ENCODE measurements at places on chromosomes 5 and 9.
A peak's percentile ranks its signal among the peaks of the same experiment; 100 is the strongest.

GRCh38 chr5:68114378-68115040, 101.0 kb upstream of the PIK3R1 start:
- no peak for DNase-seq

DNA sequence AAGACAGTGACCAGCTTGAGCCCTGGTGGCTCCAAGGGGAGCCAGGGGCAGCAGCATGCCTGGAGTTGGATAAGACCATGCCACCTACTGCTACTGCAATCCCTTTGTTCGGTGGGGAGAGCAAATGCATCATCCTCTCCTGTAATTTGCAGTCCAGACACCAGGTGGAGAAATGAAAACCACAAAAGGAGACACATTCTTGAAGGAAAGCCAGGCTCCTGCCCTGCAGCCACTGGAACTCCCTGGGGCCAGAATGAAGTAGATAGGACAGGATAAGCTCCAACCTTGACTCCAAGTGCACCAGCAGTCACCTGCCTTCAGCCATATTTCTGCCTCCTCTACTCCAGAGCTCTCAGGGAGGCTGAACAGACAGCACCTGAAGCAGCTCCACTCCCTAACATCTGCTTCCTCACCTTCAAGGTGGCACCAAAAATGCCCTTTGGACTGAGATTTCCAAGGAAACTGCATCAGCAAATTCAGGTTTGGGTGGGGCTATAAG, 65.1 kb upstream of the IQGAP2 start:
- no peak for DNase-seq

- no peak for DNase-seq
Observed at GRCh38 chr9:122978601-122979000, 37.8 kb downstream of the RABGAP1 start.

DNA sequence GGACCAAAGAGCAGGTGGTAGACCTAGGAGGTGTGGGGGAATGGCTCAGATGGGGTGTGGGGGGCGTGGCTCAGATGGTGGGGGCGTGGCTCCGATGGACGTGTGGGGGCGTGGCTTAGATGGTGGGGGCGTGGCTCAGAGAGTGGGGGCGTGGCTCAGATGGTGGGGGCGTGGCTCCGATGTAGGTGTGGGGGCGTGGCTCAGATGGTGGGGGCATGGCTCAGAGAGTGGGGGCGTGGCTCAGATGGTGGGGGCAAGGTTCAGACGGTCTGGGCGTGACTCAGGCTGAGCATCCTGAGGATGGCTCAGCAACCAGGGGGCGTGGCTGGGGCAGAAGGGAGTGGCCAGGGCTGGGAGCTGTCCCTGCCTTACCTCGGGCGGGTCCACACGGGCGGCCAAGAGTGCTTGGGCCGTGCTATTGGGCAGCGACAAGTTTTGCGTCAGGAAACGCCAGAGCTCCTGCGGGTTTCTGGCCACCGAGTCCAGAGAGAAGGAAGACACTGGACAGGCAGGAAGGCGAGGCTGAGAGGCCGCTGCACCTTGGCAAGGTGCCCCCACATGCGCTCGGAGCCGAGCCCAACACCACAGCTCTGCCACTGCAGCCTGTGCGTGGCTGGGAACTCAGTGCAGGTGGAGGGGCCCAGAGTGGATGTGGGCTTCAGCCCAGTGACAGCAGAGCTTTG, 5.9 kb downstream of the ABCA2 start:
- no peak for DNase-seq

- no peak for DNase-seq
Observed at GRCh38 chr5:134840811-134841210, 5.0 kb upstream of the C5orf24 start.

- DNase-seq: no peak
Observed at GRCh38 chr9:137149942-137150616, 11.1 kb downstream of the GRIN1 start.

GRCh38 chr5:120293796-120294195, 170.3 kb upstream of the PRR16 start:
- DNase-seq: no peak

DNA sequence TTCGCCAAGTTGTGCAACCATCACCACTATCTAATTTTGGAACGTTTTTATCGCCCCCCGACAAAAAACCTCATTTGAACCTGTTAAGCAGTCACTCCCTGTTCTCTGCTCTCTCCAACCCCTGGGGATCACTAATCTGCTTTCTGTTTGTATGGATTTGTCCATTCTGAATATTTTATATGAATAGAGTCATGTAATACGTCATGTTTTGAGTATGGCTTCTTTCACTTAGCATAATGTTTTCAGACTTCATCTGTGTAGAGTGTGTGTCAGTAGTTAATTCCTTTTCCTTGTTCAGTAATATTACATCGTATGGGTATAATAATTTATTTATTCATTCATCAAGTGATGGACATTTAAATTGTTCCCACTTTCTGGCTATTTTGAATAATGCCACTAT, 232.2 kb downstream of the SMARCA2 start:
- DNase-seq: no peak

- DNase-seq: no peak
Observed at GRCh38 chr5:109998208-109998607, 308.5 kb downstream of the MAN2A1 start.

DNA sequence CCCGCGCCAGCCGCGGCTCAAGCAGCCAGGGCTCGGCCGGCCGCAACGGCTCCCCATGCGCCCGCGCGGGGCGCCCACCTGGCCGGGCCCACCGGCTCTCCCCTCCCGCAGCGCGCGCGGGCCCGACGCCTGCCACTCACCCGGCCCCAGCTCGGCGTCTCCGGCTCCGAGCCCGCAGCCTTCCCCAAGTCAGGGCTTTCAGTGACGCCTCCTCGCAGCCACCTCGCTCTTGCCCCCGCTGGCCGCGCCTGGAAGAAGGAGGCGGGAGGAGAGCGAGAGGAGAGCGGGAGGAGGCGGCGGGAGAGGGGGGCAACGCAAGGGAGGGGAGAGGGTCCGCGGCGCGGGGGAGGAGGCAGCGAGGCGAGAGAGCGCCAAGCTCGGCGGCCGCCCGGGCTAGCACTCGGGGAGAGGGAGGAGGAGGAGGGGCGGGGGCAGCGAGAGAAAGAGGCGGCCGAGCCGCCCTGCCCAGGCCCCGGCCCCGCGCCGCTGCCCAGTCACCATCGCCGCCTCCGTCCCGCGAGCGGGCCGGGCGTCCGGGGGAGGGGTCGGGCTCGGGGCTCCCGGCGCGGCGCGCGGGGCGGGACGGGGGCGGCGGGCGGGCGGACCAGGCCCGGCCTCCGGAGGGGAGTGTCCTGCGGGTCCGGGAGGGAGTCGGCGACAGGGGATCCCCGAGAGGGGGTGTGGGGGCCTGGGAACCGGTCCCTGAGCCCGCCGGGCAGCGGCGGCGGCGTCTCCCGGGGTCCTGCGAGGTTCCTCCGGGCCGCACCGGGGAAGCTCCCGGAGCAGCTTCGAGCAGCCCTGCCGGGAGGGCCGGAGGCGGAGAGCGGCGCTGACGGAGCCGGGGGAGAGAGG, at the start of gene LHFPL2:
TSS of gene LHFPL2 (minus strand) at position 414 of the 852 bp plus-strand sequence. CDS start 138,559 bp downstream, outside the sequence.
- peak; percentile 25 for DNase-seq

GRCh38 chr9:97313243-97313642, 5.8 kb downstream of the CCDC180 start:
- no peak for DNase-seq

GRCh38 chr9:21473236-21473635, 8.9 kb downstream of the IFNE start:
- no peak for DNase-seq

GRCh38 chr9:127779136-127779981, 893 bp upstream of the SH2D3C start:
- DNase-seq: no peak

DNA sequence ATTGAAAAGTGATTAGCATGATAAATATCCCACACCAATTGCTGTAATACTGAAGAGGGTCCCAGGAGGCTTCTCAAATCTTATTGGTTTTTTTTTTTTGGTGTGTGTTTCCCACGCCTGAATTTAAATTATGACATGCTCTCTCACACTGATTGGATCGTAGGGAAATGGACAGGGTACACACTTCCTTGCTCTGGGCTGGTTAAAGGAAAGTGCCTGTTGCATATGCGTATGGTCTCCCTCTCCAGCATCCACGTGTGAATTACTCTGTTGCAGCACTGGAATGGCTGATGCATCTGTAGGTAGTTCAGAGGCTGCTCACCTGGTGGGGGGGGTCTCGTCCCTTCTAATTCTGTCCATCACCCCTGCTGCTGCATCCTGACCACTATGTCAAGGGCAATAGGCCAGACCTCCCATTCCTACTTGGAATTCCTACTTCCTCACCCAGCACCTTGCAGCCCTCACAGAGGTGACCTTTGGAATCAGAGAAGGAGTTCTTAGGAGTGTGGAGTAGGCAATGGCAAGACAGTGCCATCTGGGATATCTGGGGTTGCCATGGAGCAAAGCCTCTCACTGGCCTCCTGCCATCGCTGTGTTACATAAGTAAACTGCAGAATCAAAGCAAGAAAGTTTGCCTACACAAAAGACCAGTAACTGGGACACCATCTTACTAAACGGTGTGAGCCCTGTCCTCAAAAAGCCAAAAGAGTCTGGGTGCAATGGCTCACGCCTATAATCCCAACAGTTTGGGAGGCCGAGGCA, 71.4 kb upstream of the FBXW11 start:
- DNase-seq: no peak

DNA sequence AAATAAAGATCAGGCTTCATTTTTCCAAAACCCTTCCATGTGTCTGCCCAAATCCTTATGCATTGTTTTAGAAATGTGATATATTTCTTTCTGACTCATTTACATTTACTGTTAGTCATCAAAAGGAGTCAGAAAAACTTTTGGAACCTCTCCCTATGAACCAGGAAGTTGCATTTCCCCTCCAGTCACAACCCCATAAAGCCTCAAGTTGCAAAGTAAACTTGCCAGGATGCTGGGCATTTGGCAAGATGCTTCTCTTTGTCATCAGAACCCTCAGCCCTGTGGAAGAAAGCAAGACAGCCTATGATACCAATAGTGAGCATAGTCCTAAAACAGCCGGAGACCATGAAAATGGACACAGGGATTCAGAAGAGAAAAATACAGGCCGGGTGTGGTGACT, 84.2 kb downstream of the MUSK start:
- DNase-seq: no peak

- DNase-seq: no peak
Observed at GRCh38 chr5:53069626-53070025, 39.9 kb downstream of the MOCS2 start.

DNA sequence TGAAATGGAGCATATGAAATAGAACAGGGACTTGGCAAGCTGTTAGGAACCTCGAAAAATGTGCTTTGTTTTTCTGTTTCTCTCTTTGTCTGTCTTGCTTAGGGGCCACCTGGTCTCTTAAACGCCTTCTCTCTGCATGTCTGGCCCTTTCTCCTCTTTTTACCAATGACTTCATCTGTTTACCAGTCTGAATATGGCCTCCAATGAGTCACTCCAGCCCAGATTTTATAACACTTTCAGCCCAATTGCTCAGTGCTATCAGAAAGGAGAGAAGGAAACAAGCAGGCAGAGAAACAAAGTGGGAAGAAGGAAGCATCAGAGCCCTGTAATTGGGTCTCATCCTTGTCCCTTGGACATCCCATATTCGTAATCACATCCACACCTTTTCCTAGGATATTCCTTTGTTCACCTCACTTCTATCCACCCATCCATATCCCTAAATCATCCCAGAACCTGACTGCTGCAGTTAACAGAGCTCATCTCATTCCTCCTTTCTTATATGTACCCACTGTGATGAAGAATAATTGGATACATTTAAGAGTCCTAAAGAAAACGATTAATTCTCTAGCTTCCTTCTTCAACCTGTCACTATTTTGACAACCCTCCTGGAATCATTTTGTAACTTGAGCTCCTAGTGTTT, 151.8 kb upstream of the GPR151 start:
- DNase-seq: no peak

DNA sequence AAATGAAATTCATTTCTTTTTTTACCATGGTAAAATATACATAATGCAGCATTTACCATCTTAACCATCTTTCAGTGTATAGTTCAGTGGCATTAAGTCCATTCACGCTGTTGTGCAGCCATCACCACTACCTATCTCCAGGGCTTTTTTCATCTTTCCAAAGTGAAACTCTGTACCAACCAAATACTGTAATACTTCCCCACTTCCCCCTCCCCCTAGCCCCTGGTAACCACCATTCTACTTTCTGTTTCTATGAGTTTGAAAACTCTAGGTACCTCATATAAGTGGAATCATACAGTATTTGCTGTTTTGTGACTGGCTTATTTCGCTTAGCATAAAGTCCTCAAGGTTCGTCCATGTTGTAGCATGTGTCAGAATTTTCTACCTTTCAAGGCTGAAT, 23.4 kb downstream of the SPAAR start:
- no peak for DNase-seq

GRCh38 chr9:115930472-115930871, 223.1 kb upstream of the PAPPA start:
- DNase-seq: no peak

DNA sequence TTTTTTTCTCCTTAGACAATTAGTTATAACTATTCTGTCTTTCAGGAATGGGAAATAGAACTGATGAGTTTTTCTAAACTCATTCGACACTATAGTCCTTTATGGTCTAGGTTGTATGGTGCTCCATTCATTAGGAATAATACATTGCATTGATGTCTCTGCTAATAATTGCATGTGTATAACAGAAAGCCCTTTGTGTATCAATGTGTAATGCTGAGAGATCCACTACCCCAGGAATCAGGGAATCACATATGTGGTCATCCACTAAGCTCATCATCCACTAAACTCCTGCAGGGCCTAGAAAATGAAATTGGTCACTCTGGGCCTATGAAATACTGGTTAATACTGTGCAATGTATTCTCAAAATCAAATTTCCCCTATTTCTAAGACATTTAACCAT, 242.0 kb upstream of the CDH18 start:
- DNase-seq: no peak

GRCh38 chr5:65326922-65327321, 154.8 kb downstream of the ADAMTS6 start:
- no peak for DNase-seq
